ENCODE measurements at places on chromosomes 2 and 18.

GRCh38 chr2:88666576-88666975, 24.9 kb upstream of the RPIA start:
- DNase-seq, result peak; percentile 16

DNA sequence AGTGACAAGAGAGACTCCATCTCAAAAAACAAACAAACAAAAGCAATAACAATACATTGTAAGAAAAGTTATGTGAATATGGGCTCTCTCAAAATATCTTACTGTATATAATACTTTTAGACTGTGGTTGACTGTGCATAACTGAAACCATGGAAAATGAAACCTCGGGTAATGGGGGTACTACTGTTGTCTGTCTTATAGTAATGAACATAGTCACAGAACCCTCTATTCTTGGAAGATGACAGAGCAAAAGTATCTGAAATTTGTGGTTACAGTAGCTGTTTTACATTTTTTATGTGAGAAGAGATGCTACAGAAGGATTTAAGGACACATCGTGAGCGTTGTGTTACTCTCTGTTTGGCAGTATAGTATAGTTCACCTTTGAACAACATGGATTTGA, 60.5 kb downstream of the MAP4K4 start:
- no peak for DNase-seq

DNA sequence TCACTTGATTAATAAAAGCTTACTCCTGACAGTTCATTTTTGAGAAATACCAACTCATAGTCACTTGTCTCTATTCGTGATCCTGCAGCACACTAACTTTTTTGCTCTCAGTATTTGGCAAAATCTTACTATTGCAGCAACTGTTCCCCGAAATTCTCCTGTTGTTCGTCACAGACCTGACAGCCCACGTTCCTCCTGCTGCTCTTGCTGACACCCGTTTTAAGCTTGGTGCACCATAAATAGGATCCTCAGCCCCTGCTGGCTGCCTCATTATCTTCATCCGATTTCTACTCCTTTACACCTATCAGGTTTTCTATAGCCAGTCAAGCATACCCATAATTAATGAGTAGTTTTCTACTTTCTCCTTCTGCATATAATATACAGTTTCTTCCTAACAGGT, 368.8 kb downstream of the PLCL1 start:
- DNase-seq, result no peak

DNA sequence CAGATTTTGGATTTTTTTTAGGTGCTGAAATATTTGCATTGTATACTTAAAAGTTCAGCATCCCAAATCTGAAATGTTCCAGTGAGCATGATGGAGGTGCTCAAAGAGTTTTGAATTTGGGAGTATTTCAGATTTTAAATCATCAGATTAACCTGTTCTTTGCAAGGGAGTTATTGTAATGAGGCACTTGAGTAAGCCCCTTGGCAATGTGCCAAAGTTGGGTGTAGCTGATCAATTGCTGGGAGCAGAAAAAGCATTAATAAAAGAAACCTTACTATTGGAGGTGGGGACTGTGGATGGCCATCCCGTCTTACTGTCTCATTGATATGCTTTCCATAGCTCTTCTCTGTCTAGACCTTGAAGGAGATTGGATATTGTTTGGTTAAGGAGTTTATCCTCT, 28.3 kb downstream of the MALT1 start:
- DNase-seq, result no peak

DNA sequence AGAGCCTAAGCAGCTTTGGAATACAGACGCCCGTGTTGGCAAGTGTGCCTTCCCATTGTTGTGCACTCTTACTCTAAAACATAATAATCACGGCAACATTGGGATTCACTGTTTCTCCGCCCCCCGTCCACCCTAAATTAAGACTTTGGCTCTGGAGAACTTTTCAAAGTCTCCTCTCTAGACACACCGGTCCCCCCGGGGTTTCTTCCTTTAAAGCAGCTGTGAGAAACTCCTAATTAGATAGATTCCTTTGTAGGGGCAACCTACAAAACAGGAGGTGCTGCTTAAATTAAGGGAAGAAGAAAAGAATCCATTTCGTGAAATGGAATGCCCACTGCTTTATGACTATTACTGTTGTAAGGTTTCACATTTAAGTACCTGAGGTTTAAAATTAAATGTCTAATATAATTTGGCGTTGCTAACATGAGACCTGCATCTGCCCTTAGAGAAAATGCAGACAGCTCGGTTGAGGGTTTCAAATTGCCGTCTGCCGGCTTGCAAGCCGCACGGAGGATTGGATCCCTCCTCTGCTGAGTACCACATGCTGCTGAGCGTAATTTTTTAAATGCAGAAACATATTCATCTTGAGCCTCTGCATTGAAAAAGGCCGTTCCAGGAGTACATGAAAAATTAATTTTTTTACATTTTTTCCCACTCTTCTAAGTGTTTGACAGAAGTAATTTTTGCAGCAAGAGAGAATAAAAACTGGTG, 233.3 kb downstream of the GBX2 start:
- DNase-seq, result no peak

- no peak for DNase-seq
Measured at GRCh38 chr2:102592601-102593000, 26.8 kb upstream of the SLC9A2 start.

- DNase-seq, result no peak
Measured at GRCh38 chr2:219020604-219021365, 20.5 kb downstream of the CFAP65 start.

GRCh38 chr2:240964704-240965295, 33.6 kb upstream of the SNED1 start:
- DNase-seq, result no peak

DNA sequence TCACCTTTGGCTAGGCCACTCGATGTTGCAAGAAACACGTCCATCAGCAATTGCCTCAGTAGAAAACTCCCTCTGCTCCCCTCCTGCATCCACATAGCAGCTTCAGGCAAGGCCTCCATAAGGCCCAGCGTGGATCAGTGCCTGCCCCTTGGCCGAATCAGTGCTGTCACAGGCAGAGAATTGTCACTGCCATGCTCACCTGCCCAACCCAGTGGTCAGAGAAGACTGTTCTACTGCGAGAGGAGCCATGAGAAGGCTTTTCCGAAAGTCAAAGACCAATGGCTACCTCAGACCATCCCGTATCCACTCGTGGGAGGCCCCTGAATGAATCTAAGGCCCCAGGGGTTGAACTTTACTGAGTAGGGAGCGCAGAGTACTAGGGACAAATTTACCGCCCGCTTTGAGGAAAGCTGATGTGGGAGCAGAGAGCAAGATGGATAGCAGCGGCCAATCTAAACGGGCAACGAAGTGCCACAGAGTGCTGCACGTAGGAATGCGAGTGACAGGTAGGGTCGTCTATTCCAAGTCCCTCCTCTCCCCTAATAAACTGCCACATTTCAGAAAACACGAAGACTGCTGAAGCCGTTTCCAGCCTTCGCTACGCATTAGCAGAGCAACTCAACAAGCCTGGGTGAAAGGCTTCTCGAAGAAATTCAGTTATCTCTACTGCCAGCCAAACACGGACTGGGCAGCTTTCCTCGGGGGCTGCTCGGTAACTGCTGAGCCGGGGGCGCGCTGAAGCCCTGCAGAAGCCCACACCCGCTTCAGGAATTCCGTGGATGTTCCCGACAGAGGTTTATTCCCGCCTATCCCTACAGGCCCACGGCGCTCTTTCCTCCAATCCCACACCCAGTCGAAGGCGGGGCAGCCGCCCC, 968 bp upstream of the RALBP1 start:
- peak; percentile 90 for DNase-seq

DNA sequence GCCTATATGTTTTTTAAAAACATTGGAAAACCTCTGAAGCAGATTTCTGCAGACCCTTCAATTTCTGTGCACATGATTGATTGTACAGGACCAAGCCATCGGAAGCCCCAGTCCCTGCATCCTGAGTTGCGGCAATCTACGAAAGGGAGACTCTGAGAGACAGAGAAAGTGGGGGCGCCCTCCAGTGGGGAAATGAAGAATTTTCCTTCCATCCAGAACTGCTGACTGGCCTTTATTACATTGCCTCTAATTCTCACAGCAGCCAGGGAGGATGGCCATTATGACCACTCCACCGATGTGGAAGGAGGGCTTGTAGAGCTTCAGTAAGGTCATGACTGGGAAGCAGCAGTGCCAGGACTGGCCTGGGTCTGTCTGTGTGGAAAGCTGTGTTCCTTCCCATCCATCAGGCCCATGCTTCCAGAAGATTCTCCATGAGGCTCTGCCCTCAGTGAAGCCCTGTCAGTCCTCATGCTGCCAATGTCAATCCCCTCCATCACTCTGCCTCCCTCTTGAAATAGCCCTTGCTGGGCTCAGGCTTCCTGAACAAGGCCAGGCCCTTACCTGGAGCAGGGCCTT, 20.0 kb upstream of the RESP18 start:
- DNase-seq, result peak; percentile 5

DNA sequence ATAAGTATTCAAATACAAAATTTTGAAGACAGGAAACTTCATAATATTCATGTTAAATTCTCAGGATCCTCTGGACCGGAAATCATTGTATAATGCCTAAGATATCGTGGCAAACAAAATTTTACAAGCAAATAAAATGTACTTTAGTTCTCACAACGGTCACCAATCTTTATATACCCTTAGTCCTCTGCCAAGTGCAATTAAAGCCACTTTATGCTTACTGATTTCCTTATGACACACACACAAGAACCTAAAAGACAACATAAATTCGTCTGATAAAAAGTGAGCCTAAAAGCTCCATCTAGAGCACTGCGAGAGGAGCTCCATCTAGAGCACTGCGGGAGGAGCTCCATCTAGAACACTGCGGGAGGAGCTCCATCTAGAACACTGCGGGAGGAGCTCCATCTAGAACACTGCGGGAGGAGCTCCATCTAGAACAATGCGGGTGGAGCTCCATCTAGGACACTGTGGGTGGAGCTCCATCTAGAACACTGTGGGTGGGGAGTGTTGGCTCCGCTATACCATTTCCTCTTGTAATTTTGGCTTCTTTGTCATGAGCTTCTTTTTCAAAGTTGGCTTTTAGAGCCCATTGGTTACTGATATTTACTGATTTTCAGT, 15.9 kb downstream of the ATP8B1 start:
- peak; percentile 67 for DNase-seq

DNA sequence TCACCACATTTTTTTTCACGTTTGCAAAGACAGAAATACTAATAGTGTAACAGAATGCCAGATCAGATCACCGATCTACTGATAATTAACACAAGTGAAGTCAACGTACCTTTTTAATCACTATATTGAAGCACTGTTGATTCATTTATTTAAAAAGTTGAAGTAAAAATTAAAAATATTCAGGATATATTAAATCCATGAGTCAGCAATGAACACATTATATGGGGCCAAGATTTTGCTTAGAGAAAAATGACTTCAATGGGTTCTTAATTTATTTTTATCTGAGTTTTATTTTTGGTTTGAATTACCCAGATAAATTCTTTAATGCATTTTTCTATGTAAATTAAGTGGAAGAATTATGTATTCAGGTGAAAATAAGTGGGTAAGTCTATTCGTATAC, 14.2 kb downstream of the SPHKAP start:
- no peak for DNase-seq

DNA sequence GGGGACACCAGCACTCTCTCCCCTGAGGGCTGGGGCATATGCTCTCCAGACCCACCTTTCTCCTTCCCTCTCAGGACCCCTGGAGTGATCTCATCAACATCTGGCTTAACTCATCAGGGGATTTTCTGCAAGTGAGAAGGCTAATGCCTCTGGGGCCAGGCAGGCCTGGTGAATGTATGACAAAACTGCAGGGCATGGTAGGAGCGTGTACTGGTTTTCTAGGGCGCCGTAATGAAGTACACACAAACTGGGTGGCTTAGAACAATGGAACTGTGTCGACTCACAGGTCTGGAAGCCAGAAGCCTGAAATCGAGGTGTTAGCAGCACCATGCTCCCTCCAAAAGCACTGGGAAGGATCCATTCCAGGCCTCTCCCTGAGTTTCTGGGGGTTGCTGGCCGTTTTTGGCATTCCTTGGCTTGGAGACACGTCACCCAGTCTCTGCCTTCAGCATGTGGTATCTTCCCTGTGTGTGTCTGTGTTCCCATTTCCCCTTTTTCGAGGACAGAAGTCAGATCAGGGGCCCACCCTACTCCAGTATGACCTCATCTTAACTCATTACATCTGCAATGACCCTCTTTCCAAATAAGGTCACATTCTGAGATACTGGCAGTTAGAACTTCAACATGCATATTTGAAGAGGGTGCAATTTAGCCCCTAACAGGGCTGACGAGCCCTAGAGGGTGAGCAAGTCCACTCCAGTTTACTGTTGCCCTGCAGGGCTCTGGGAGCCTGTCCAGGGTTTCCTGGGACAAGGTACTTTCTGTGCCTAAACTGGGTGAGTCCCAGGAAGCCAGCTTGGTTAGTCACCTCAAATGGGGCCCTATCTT, 45.5 kb upstream of the CAB39 start:
- DNase-seq, result no peak

Data from LoVo (cell line).